Fibroblast of gingiva (primary cell): ENCODE measurements at places on chromosomes 6 and 20.

DNA sequence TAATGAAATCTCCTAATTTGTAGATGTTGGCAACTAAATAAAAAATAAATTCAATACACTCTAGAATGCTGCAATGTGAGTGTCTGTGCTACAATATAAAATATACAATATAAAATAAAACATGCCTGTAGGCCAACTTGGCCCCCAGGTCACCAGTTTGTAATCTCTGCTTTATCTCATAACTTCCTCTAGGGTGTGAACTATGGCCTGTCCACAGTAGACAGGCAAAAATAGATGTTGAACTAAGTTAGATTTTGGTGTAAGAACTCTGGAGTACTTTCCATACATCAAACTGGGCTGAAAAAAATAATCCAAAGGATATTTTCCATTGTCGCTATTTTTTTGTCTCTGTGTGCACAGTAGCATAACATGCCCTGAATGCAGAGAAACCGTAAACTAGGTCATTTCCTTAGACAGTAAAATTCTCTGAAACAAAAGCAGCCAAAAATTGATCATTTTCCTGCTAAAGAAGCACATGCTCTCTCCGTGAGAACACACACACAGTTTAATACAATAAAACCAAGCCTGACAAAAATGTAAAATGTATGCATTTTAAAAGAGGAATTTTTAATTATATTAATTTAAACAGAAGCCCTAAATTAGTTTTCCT, 98.5 kb upstream of the ZFP64 start:
- DNase-seq: no peak

DNA sequence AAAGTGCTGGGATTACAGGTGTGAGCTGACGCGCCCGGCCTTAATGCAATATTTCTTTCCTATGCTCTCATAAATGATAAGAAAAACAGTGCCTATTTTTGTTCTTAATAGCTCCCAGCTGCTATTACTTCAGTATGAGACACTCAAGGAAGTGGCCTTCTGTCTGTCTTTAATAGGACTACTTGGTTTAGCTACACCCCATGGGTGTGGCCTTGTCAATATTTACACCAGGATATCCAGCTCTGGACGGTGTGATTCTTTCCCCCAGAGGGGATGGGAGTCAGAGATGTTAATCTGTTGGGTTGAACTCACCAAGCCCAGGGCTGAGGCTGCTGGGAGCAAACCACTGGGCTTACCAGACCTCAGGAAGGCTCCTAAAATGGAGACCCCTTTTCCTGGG, 134.2 kb downstream of the CEP57L1 start:
- peak; percentile 13 for DNase-seq

DNA sequence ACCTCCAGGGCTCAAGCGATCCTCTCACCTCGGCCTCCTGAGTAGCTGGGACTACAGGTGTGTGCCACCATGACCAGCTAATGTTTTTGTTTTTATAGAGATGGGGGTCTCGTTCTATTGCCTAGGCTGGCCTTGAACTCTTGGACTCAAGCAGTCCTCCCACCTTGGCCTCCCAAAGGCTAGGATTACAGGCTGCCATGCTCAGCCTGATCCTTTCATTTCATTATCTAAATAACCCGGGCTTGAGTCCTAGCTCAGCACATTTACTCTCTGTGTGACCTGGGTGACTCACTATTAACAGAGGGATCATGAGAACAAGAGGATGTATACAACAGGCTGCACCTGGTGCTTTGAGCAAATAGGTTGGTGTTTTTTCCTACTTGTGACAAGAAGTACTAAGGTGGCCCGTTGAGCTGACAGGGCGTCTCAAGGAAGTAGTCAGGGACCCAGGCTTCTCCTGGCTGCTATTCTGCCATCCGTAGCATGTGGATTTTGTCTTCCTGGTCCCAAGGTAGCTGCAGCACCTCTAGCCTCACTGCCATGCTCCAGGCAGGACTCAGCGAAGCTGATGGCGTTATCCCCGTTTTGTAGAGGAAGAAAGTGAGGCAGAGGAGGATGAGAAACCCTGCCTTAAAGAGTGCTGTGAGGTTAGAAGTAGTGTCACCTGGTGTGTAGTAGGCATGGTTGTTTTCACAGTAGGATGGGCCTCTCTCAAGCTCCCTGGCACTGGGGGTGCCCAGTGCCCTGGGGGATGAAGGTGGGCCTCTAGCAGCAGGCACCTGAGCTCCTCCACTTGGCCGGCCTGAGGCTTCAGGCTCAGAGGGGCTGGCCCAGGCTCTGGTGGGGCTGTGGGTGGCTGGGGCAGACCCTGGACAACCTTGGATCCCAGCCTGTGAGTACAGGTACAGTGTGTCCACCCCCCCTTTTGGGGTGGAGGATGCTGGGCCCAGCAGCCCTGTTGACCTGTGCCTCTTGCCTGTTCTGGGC, 62.4 kb downstream of the ADNP start:
- no peak for DNase-seq

DNA sequence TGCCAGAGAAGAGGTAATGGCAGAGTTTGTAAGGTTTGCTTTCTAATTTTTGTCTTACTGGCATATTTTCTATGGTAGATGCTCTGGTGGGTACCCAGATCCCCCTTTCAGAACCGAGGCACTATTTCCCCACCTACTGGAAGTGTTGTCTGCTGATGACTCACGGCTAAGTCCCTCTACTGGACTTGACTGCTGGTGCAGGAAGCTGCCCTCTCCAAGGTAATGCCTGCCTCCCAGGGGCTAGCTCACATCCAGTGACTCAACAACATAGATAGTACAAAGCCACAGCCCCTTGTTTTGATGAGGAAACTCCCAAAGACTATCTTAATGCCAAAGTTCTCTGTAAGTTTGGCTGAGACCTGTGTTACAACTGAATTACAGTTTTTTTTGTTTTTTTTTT, 285.4 kb upstream of the FLRT3 start:
- DNase-seq: peak; percentile 6

GRCh38 chr6:3432416-3432815, 24.4 kb downstream of the SLC22A23 start:
- no peak for DNase-seq

GRCh38 chr6:148854096-148854495, 107.3 kb downstream of the UST start:
- DNase-seq: no peak

- DNase-seq: no peak
These were observed 34.9 kb upstream of the LOC128125822 start for GRCh38 chr6:63537201-63537958.

GRCh38 chr20:32971703-32972161, 32.5 kb downstream of the SUN5 start:
- DNase-seq: no peak

DNA sequence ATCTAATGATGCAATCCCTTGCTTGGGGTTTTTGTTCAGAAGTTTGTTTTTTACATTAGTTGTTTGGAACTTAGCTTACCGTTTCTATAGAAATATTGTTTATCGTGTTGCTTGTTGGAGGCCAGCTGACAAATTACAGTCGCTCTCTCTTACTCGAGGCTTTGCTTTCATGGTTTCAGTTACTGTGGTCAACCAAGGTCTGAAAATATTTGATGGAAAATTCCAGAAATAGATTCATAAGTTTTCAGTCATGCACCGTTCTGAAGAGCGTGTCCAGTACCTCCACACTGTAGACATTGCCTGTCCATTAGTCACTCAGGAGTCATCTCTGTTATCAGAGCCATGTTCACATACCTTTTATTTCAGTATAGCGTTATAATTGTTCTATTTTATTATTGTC, 47.9 kb downstream of the DEK start:
- peak; percentile 59 for DNase-seq

- DNase-seq: no peak
These were observed 58.0 kb downstream of the SYTL3 start for GRCh38 chr6:158707821-158708195.

- DNase-seq: no peak
These were observed 19.6 kb downstream of the MYLIP start for GRCh38 chr6:16148498-16148897.

DNA sequence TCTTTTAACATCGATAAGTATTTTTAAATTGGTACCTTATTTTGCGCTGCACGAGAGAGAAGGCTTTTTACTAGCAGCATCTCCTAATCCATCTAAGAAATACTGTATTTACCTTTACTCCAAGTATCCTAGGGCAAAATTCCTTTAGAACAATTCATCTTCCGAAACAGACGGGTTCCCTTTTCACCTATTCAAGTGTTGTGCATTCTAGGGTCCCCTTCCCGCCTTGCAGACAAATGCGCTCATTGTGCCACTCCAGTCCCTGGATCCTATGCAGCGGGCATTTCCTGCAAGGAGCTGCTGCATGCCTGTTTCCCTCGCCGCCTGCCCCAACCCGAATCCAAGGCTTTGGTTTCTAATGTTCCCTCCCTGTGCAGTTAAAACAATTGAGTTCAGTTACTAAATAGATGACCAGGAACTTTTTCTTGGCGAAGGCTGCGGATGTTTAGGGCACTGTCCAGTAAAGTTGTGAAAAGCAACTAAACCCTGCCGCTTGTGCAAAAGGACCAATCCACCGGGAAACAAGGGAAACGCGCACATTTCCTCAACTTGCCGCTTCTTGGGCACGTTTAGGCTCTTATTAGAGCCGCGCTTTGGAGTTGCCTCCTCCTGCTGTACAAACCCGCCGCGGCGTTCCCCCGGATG, 556 bp upstream of the SCAF8 start:
- DNase-seq: peak; percentile 73

DNA sequence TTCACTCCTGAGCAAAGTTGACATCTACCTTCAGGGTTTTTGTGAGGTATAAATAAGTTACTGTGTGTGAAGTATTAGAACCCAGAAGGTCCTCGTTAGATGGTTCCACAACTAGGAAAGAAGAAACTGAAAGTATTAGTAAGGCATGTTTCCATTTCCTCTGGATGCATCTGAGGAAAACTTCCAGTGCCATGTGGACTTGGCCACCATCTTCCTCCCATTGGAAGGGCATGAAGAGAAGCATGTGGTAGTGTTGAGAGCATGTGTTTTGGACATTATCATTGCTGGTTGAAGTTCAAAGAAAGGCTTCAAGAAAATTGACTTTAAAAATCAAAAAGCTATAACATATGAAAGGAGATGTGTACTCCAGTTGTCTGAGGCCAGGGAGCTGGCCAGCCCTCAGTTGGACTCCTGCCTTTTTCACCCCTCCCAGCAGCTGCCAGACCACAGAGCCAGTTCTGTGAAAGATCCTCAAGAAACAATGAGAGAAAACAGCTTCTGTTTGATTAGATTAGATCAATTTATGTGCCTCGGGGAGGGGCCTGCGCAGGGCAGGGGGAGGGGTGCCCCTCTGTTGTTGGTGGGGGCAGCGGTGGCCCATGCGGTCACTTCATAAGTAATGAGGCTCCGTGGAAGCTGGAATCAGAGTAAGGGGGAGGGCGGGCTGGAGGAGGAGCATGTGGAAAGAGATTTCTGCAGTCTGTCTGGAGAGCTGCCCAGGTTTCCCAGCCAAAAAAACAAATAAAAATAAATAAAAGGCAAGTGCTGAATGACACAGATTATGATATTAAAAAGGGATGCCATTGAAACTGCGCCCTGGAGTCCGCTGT, 154.0 kb downstream of the JARID2 start:
- peak; percentile 83 for DNase-seq

- no peak for DNase-seq
These were observed 96.6 kb downstream of the RNGTT start for GRCh38 chr6:88866856-88867255.

- DNase-seq: no peak
These were observed 24.1 kb upstream of the HINT3 start for GRCh38 chr6:125932451-125932795.

GRCh38 chr6:129672341-129672682, 37.7 kb downstream of the ARHGAP18 start:
- DNase-seq: no peak

DNA sequence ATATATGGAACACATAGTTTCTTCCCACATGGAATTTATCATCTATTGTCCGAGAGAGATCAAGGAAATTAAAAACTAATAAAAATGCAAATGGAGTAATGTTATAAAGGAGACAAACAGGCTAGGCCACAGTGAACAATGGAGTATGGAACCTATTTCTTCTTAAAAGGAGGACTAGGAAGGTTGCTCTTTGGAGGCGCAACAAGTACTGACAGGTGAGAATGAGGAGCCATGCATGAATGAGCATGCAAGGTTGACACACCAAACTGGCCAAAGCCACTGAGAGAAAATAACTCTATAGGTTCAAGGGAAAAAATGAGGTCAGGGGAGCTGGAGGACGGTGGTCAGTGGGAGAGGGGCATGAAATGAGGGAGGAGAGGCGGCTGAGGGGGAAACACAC, 40.9 kb downstream of the PSMB1 start:
- no peak for DNase-seq

DNA sequence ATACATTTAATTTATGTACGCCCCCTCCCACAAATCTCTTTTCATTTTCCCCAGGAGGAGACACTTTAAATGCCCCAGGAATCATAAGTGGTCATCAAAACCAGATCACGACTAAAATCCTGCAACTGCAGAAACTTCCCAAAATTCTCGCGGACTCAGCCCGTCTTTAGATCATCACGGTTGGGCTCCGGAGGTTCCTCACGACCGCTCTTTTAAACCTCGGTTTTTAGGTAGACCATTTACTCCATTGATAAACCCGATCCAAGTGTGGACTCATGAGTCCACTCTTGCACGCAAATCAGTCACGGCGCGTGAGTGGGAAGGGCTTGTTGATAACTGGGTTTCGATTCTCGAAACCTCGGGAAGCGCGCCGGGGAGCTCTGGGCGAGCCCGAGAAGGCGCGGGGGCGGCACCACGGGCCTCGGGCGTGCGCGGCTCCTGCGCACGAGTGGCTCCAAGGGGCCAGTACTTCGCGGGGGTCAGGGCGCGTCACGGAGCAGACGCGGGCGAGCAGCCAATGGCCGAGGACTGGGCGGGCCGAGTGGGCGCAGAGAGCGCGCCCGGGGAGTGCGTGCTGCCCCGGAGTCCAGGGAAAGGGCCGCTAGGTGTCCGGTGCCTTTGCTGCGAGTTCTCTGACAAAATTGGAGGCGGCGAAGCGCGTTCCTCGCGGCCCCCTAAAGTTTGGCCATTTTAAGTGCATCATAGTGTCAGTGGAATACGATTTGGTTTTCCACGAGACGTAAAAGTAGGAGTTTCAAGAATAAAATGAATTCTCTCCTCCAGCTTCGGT, 635 bp upstream of the TENT5A start:
- DNase-seq: peak; percentile 97

DNA sequence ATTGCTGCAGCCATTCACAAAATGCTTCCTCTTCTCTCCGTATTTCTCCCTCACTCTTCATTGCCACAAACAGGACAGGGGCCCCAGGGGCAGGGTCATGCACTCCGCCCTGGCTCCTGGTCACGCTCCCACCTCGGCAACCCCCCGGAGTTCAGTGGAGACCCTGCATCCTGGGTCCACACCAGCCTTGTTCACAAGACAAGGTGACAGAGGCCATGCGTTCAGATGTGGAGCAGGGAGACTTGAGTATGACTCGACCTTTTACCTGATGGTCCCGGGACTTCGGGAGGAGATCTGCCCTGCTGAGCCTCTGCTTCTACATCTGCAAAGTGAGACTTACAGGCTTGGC, 49.4 kb downstream of the ANKRD60 start:
- no peak for DNase-seq
